KBM-7 (cell line): ENCODE measurements at places on chromosomes 12 and 14.

GRCh38 chr14:96934638-96935330 lies 137.6 kb downstream of the VRK1 start:
- DNase-seq = no peak

GRCh38 chr14:102452302-102452701 lies 57.3 kb downstream of the ANKRD9 start:
- no peak for DNase-seq

DNA sequence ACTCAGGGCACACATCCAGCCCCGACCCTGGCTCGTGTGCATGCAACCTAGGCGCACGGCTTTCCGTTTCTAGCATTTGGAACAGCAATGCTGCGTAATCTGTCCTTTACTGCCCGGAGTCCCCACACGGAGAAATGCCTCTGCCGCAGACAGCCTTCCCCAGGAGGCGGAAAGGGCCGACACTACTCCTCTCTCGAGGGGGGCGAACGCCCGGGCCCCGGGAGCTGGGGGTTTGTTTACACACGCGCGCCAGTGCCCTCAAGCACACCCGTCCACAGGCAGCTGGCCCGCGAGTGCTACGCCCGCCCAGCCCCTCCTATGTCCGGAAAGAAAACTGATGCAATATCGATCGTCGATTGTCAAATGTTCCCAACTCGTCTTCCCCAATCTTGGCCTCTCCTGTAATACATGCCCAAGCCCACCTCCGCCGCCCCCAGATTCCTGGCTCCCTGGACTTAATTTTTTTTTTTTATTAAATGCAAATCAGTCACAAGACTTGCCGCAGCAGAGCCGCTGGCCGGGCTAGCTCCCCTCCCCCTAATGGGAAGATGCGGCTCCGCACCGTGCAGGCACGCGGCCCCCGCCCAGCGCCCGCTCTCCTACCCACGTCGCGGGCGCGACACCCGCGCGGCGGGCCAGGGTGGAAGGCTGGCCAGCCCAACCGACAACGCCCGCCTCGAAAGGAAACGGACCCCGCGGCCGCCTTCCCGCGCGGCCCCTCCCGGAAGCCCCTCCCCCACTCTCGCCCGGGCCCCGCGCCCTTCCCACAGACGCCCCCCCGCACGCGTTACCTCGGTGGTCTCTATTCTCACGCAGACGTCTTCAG lies 642 bp downstream of the SLC38A2 start:
- peak; percentile 71 for DNase-seq

DNA sequence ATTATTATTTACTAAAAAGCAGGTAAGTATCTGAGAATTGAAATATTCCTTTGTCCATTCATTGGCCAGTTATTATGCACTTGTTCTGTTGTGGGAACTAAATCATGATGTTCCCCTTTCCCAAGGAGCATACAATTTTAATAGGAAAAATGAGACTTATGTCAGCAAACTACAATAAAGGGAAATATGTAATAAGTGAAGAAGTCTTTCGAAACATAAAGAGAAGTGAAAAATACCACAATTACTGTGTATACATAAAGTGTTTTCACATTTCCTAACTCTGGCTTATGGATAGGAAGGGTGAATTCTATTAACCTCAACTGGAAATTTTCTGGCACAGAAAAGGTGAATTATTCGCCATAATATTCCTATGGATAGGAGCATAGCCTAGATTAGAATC lies 78.4 kb upstream of the DNM1L start:
- no peak for DNase-seq

DNA sequence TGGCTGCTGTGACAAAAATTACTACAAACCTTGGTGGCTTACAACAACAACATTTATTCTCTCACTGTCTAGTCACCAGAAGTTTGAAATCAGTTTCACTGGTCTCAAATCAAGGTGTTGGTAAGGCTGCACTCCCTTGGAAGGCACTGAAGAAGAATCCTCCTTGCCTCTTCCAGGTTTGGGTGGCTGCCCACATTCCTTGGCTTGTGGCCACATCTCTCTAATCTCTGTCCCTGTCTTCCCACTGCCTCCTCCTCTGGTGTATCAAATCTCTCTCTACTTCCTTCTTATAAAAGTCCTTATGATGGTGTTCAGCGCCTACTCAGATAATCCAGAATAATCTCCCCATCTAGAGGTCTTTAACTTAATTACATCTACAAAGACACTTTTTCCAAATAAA lies 31.0 kb downstream of the PLCZ1 start:
- DNase-seq = no peak

GRCh38 chr12:112275207-112275606 lies 107.0 kb downstream of the HECTD4 start:
- DNase-seq = no peak

GRCh38 chr12:49264873-49265792 lies at the start of gene TUBA1C:
Gene TUBA1C (plus strand): TSS chr12:49265082. CDS start chr12:49265182, 100 bp downstream.
- DNase-seq = peak; percentile 97

DNA sequence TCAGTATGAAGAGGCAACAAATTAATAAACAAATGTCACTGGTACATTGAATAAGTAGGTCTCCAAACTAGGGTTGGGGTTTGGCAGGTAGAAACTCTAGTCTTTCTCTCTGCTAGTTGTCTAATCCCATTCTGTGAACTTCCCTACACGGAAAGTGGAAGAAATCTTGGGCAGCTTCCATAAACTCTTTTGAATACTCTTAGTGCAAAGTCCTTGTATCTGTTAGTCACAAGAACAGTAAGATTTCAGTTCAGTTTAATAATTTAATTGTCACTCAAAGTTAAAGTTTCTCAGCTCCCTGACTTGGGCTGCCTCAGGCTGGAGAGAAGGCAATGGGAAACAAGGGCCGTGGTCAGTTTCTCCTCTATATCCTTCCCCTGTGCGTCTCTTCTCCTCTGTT lies 135.4 kb upstream of the MDM1 start:
- DNase-seq = no peak

GRCh38 chr12:95262808-95263207 lies 45.2 kb downstream of the VEZT start:
- no peak for DNase-seq
